Stimulated activated CD4-positive, alpha-beta T cell treated with anti-CD3 and anti-CD28 coated beads, Interleukin-2, amount 100 ng/mL, for 4 hours (primary cell): ENCODE measurements at places on chromosomes 3 and 15.

DNA sequence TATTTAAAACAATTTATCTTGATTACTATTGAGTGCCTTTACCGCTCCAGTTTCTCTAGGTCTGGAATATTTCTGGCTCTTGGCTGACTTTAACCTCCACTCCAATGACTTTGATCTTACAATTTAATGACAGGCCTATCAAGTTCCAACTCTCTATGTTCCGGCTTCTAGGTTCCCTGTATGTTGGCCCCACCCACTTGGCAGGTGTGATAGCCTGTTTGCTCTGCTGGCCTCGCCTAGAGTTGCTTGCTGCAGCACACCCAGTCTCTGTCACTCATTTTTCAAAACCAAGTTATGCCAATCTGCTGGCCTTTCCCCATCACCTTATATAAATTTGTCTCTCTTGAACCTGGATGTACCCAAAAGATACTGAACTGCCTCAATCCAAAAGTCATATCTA, 428.0 kb downstream of the ROBO1 start:
- no peak for DNase-seq

DNA sequence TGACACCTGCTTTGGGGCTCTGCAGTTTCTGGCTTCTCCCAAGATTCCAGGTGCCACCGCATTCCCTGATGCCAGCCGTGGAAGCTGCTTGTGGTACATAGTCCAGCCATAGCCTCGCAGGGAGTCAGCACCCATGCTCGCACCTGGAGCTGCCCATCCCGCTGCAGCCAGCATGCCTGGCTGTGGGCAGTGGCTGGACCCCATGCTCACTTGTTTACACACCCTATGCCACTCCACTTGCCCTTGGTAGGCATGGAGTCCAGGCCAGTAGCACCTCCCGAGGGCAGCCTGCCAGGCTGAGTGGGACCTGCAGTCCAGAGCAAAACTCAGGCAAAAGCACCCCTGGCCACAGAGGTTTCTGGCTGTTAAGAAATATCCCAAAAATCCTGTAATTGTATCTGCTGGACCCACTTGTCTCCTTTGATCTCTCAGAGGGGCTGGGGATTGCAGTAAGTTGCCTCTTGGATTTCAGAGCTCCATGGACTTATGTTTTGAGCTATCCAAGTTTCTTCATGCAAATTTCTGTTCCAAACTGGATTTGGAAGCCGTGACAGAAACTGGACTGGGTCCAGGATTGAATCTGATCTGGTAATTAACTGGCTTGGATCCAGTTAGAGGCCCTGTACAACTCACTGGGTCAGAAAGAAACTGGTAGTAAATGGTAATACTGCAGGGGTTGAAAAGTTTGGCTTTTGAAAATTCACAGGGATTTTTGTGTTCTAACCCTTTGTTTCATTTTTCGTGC, 149.3 kb downstream of the FMN1 start:
- DNase-seq = no peak

DNA sequence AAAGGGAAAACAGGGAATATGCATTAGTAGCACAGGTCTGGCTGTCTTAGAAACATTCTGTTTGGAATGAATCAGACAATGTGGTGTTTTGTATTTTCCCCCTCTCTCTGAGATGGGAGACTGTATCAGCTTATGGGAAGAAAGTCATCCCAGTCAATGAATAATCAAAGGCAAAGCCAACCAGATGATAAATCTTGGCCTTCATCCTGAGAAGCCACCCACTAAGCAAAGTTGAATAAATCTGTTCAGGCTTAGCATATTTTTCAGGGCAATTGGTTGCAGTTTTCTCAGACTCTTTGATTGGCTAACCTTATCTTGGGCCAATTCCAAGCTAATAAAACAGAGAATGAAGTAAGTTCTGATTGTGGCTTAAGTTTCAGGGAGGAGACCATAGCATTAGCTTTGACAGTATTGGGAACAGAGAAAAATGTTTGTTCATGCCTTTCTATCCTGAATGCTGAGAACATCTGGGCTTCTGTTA, 63.6 kb upstream of the ARL8B start:
- no peak for DNase-seq

- no peak for DNase-seq
Measured at GRCh38 chr3:101878589-101878988, 29.3 kb downstream of the NFKBIZ start.

DNA sequence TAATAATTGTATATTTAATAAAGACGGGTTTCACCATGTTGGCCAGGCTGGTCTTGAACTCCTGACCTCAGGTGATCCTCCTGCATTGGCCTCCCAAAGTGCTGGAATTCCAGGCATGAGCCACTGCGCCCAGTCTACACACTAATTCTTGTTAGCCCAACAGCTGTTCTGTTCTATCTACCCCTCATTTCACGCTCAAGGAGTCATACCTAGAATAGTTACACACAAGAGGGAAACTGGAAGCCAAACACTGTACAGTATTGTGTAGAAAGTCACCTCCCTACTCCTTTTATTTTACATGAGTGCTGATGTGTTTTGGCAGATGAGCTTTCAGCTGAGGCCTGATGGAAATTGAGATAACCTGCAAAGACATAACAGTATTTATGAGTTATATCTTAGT, 13.4 kb upstream of the CTDSPL2 start:
- DNase-seq = no peak

DNA sequence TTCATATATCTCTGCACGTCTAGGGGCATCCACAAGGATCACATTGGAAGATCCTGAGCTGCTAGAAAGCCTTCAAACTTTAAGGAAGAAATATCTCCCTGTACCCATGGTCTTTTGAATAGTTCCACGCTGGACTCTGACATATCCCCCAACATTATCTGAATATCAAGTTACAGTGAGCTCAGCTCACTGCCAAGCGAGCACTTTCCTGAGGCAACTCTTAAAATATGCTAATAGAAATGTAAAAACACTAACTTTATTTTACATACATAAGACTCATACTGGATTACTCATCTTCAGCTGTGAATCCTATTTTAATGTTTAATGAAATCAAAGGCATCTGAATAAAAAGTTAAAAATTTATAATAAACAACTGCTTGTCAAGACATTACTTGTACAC, 420.2 kb upstream of the CCDC54 start:
- DNase-seq = no peak

- DNase-seq = no peak
Measured at GRCh38 chr3:111923806-111924205, 55.0 kb upstream of the ABHD10 start.

DNA sequence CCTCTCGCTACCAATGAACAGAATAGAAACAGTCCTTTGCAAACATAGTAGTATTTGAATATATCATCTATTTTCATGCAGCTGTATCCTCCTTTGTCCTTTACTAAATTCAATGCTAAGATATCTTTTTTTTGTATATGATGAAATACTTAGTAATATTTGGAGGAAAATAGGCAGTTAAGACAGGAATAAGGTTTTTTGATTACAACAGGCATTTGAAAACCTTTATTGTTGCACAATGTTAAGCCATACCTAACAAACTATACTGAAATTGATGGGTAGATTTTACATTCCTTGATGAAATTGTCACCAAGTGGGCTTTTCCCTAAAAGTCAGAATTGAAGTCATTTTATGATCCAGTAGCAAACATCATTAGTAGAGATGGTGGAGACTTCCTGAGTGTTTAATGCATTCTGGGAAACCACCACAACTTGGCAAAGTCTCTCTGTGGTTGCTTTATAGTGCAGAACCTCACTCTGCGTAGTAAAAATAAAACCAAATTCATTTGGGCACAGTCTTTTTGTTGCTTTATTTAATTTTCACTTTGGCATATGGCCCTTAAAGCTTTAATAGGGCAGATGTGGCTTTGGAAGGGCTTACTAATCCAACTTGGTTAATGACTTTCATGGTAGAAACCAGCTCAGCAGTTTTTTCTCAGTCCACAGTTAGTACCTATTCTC, 216.0 kb downstream of the DIPK2A start:
- no peak for DNase-seq

DNA sequence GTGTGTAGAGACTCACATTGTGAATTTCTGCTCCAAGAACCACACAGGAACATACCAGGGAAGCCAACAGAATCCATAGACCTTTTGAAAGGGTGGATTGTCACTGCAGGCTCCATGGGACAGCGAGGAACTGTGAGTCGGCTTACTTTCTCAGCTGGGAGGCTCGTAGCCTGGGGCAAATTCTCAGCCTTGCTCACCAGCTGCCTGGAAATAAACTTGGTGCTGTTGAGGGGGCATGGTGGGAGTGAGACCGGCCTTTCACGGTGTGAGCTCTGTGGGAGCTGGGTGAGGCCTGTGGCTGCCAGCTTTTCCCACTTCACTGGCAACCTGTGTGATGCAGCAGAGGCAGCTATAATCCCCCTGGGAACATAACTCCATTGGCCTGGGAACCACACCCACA, 146.6 kb upstream of the P2RY1 start:
- no peak for DNase-seq

DNA sequence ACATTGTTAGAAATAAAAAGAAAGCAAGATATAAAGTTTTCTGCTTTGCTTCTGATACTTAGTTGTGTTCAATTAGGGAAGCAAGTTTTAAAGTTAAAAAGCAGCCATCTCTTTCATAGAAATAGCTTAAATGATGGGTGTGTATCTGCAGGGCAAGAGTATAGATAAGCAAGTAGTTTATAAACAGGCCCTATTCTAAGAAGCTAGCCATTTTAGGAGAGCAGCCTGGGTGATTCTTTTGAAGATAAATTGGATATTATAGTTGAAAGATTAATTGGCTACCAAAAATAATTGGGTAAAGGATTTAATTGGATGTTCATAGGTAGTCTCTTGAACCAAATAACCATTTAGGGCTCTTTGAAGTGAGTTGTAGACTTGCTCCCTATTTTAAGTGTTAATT, 5.6 kb downstream of the EIF3J start:
- no peak for DNase-seq

- DNase-seq = no peak
Measured at GRCh38 chr3:29693863-29694262, 413.0 kb downstream of the RBMS3 start.

GRCh38 chr3:64970634-64971033, 282.8 kb upstream of the ADAMTS9 start:
- DNase-seq = no peak

DNA sequence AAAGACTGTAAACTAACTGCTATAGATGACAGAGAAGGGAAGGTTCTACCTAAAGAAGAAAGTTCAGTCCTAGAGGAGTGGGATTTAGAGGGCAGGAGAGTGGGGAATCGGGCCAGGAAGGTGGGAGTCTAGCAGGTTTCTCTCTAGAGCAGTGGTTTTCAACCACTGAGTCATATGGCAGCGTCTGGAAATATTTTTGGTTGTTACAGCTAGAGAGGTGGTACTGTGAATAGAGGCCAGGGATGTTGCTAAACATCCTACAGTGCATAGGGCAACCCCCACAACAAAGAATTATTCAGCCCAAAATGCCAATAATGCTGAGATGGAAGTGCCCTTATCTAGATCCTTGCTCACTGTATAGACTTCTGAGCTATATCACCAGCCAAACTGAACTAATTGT, 28.7 kb downstream of the ATP1B3 start:
- DNase-seq = no peak

- no peak for DNase-seq
Measured at GRCh38 chr3:18376682-18377081, 48.5 kb downstream of the SATB1 start.
